ENCODE measurements at places on chromosomes 13 and 19.

- DNase-seq = no peak
Observed at GRCh38 chr19:48959341-48960239, 4.9 kb downstream of the BAX start.

DNA sequence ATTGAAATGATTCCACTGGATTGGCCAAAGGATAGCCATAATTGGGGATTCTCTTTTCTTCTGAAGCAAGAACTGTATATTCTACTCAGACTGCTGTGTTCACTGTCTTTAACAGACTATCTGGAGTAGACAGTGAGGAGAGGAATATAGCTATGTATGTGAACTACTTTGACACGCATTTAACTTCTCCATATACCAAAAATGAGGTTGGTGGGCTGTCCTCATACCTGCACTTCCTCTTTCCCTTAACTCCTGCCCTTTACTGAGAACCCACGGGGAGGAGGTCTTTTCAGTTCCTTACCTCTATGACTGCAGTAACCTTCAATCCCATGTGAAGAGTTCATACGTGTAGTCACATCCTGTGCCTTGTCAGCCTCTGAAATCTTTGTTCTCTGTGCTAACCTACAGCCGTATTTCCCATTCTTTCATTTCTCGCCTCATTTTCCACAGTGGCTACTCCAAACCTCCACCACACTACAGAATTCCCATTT lies 305.8 kb downstream of the MTUS2 start:
- no peak for DNase-seq

- peak; percentile 67 for DNase-seq
Observed at GRCh38 chr13:31204592-31204991, 4.8 kb downstream of the B3GLCT start.

DNA sequence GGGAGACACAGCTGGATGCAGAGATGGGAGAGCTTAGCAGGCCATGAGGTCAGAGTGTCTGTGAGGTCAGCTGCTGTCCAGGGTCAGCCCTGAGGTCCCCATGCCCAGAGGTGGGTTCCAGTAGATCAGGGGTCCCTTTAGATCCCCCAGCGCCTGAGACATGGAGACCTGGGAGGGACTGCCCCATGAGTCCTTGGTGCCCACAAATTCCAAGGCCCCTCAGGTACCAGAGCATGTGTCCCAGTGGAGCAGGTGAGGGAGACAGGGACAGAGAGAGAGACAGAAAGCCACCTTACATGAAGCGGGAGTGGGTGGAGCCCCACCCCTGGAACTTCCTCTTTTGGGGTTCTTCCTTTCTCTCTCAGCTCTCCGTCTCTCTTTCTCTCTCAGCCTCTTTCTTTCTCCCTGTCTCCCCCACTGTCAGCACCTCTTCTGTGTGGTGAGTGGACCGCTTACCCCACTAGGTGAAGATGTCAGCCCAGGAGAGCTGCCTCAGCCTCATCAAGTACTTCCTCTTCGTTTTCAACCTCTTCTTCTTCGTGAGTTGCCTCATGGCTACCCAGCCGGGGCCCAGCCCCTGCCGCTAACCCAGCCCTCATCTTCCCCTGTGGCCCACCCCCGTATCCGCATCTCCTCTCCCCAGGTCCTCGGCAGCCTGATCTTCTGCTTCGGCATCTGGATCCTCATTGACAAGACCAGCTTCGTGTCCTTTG lies at the start of gene CD37:
Gene CD37 (plus strand): TSS at position 336 of the 713 bp plus-strand sequence. CDS start 135 bp downstream, at position 471.
- DNase-seq = no peak

DNA sequence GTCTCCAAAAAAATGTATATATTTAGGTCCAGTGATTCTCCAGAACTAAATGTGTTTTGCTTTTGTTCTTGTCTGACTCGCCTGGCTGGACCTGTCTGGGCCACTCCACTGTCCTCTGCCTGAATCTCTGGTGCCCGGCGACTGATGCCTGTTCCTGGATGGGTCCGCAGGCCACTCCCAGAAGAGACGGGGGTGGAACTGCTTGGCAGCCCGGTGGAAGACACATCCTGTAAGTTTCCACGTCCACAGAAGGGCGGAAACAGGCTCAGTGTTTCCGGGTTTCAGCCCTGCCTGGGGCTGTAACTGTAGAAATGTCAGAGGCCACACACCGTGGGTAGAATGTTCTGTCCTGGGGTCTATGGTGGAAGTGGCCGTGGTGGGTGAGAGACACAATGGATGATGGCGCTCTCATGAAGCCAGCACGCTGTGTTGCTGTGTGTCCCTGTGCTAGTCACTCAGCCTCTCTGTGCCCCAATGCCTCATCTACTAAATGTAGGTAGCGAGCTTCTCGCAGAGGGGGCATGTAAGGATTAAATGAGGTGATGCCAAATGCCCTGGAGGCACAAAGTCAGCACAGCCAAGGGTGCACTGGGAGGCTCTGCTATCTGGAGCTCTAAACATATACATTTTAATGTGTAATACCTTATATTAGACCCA lies 22.0 kb downstream of the ATCAY start:
- no peak for DNase-seq

- peak; percentile 13 for DNase-seq
Observed at GRCh38 chr13:39016787-39017186, 21.1 kb downstream of the PROSER1 start.

- DNase-seq = peak; percentile 2
Observed at GRCh38 chr13:46850214-46850613, 46.6 kb downstream of the HTR2A start.

GRCh38 chr13:67416047-67416925 lies 186.2 kb upstream of the PCDH9 start:
- peak; percentile 22 for DNase-seq

DNA sequence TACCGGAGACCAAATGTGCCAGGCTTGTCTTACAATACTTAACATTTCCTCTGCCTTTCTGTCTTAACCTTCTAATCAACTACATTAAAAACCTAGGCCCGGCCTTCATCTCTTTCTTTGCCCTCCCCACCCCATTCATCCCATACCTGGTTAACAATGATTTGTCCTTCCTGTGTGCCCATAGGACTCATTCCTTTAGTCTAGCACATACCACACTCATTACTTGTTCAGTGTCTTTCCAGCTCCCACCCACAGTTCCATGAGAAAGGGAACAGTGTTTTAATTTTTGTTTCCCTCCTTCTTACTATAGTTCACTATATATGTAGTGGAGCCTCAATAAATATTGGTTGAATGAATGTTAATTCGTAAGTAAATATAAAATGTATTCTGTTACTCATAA lies 2.4 kb downstream of the CLN5 start:
- DNase-seq = no peak

- peak; percentile 49 for DNase-seq
Observed at GRCh38 chr13:36190771-36191170, 23.6 kb downstream of the SOHLH2 start.

DNA sequence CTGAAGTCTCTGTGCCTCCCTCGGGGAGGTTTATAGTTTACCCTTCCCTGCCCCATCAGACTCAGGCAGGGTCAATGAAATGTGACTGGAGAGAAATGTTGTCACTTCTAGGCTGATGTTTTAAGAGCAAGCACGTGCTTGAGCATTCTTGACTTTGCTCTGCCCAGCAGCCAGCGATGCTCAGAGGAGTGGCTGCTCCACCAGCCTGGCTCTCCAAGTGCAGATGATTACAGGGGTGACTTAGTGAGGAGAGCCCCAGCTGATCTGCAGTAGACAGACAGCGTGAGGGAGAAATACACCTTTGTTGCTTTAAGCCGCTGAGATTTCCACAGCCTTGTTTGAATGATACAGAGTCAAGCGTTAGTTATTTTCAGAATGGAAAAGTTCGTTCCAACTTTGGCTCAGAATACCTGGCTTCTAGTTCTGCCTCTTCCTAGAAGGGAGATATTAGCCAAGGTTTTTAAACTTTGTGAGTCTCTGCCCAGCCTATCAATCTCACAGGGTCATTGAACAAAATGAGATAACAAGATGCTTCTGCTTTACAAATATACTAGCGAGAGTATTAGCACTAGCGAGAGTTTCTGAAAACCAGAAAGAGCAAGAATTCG lies 143.6 kb downstream of the OXGR1 start:
- DNase-seq = no peak

- DNase-seq = no peak
Observed at GRCh38 chr13:28110414-28110813, 10.0 kb upstream of the FLT3 start.

All from fibroblast of the aortic adventitia (primary cell).